ENCODE measurements at places on chromosomes 1 and 21.

- DNase-seq = no peak
Measured at GRCh38 chr1:59453297-59453968, 156.5 kb downstream of the FGGY start.

DNA sequence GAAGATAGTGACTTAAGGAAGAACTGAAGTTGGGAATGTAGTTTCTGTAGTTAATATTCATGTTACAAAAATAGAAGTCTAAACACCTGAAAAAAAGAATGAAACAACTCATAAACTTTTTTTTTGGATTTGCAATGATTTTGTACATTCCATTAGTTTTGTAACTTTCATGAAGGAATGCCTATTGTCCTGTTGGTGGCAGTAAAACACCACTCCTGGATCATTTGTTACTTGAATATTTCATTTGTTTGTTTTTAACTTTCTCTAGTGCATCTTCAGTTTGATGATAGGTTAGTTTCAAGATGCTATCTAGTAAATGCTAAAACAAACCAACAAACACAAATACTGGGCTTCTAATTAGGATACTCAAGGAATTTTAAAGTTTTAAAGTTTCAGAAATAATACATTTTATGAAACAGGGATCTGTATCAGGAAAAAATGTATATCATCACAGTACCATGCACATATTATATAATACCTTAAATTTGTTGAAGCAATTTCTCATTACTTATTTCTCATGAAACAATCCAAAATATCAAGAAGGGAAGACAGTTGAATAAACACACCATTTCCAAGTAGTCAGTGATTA lies 229.7 kb upstream of the CACYBP start:
- peak; percentile 20 for DNase-seq

GRCh38 chr1:167924102-167924501 lies 10.2 kb upstream of the ADCY10 start:
- DNase-seq = no peak

- DNase-seq = no peak
Measured at GRCh38 chr1:63143482-63143881, 178.9 kb upstream of the FOXD3 start.

GRCh38 chr1:65317866-65318653 lies 8.7 kb downstream of the DNAJC6 start:
- DNase-seq = no peak

DNA sequence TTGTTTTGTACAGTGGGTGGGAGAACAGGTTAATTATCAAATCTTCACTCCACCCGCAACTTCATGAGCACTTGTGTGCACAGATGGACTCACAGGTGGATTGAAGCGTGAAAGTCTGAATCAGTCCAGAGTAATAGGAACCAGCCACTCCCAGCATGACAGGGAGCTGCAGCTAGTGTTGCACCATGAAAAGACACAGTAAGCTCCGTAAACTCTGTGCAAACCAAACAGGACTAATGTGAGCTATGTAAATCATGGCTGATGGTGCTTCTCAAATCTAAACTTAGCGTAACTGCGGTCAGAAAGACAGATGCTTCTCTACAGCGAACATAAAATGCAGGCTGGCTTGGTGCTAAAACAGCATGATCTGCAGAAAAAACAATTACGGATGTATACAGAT lies 114.4 kb downstream of the CENPF start:
- no peak for DNase-seq

GRCh38 chr1:180632326-180633056 lies 669 bp downstream of the XPR1 start:
- DNase-seq = no peak

GRCh38 chr1:113247782-113248181 lies 142.5 kb upstream of the MAGI3 start:
- no peak for DNase-seq

GRCh38 chr1:32816676-32817158 lies 441 bp downstream of the YARS1 start:
- no peak for DNase-seq

- DNase-seq = no peak
Measured at GRCh38 chr1:223417444-223417843, 24.2 kb downstream of the CCDC185 start.

DNA sequence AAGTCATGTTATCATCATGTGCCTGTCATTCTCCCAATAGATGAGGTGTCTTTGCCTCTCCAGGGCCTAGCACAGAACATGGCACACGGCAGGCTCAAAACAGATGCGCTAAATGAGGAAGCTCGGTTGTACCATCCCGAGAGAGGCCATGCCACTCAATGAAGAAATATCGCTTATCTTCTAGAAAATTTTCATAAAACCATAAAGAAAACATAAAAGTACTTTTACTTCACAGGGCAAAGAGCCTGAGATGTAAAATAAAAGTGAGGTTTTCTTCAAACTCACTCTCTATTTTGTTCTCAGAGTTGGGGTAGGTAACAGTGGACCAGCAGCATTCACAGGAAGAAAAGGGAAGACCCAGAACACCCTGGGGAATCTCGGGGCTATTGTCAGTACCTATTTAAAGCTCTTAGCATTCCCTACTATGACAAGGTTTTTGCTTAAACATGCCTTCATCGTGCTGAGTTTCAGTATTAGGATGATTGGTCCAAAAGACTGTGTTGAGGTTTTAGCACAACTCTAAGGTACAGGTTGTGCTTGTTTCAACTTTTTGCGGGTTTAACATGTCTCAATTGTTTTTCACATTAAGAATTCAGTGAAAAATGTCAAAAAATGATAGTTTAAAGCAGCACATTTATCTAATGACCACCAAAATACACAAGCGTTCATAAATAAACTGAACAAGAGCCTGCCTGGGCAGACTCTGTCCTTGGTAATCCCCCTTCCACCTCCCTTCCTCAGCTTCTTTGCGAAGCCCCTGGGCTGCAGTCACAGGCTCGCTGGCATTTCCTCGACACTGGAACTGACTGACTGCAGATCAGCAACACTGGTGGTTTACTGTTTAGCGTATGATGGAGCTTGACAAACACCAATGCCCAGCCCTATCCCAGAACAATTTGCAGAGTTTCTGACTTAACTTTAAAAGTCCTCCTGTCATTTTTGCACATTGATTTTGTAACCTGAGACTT lies 55.6 kb downstream of the COQ8A start:
- no peak for DNase-seq

DNA sequence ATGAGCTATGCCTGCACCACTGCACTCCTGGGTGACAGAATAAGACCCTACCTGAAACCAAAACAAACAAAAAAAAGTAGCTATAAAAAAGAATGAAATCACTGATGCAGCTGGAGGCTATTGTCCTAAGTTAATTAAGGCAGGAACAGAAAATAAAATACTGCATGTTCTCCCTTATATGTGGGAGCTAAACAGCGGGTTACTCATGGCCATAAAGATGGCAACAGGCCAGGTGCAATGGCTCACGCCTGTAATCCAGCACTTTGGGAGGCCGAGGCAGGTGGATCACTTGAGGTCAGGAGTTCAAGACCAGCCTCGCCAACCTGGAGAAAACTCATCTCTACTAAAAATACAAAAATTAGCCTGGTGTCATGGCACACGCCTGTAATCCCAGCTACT lies 152.7 kb downstream of the PIK3R3 start:
- no peak for DNase-seq

GRCh38 chr1:172717722-172718465 lies 59.0 kb downstream of the FASLG start:
- no peak for DNase-seq

GRCh38 chr1:200228081-200228480 lies 181.8 kb downstream of the ZNF281 start:
- DNase-seq = no peak

GRCh38 chr21:38229260-38229877 lies 27.4 kb upstream of the KCNJ15 start:
- DNase-seq = no peak

DNA sequence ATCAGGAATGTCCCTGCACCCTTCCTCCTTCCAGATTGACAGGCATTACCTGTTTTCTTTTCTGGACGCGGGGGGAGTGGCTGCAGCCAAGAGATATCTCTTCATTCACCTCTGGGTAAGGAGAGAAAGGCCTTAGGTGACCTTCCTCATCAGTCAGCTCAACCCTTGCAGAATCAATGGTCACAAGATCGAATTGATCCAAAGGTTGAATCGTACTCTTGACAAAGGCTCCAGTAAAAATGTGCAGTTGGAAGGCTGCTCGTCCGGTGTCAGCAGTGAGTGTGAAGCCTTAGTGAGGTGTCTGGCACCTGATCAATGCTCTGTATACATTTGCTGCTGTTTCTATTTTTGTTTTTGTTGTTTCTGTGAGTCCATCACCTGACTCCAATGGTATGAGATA lies 282.6 kb upstream of the AJAP1 start:
- no peak for DNase-seq

DNA sequence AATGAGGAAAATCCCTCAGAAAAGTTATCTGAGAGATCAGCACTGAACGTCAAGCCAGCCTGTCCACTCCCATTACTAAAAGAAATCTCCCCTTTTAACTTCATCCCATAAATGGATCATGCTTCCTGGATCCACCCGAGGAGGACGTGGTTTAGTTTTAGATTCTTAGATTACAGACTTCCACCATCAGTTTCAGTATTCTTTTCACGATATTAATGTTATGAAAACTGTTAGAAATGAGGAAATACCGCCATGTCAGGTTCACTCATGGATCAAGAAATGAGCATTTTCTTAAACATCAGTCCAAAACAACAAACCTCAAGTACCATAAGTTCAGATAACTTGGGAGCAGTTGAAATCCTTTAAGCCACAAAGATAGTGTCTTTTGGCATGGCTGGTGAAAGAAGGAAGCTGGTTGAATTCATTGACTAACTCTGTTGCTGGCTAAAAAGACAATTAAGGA lies 49.8 kb downstream of the NFIA start:
- no peak for DNase-seq

GRCh38 chr1:164785841-164786534 lies 227.0 kb downstream of the PBX1 start:
- no peak for DNase-seq

GRCh38 chr1:167298325-167298724 lies 77.6 kb downstream of the POU2F1 start:
- DNase-seq = no peak

- no peak for DNase-seq
Measured at GRCh38 chr1:58437623-58438022, 108.9 kb downstream of the OMA1 start.

DNA sequence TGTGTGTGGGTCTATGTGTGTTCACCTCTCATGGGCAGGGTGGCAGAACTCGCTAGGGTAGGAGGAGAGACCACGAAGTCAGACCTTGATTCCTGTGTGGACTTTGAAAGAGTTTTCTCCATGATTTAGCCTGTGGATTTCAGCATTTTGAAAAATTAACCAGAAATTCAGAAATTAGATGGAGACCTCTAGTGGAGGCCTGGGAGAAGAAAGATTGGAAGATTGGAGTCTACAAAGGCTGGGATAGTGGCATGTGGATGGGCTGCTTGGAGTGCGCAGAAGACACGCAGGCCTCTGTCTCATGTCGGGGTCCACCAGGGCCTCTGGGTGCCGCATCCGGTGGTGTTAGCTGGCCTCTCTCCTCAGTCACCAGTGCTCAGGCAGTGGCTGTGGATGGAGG lies 18.9 kb upstream of the IGSF5 start:
- no peak for DNase-seq

DNA sequence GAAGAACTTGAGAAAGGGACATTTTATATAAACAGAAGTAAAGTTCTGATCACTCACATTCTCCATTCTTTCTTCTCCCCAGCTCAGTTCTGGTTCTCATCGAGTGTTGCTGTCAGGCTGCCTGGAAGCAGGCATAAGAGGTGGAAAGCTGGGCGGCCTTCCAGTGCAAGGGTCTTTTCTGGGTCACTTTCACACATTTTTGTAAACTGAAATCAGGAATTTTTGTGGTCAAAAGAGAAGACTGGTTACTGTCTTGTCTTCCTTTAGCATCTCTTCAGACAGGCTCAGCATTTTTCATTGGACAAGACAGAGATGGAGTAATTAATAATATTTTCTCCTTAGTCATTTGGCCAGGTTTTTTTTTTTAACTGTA lies 93.7 kb downstream of the CTH start:
- no peak for DNase-seq

DNA sequence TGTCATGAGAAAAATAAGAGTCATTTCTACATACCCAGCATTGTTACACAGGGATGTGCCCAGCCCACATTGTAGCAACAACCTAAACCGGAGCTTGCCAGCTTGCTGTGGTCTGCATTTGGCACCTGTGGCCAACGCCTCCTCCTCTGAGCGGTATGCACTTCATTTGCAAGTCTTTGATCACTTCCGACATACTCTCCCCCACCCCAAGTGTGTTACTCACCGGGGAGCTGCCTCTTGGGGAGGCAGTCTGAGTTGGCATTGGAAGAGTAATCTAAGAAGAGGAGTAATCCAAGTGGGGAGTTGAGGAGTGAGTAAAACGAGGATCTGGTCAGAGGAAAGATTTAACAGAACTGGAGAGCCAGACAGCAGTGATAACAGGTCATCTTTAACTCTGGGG lies 3.8 kb downstream of the BCL9 start:
- DNase-seq = no peak

DNA sequence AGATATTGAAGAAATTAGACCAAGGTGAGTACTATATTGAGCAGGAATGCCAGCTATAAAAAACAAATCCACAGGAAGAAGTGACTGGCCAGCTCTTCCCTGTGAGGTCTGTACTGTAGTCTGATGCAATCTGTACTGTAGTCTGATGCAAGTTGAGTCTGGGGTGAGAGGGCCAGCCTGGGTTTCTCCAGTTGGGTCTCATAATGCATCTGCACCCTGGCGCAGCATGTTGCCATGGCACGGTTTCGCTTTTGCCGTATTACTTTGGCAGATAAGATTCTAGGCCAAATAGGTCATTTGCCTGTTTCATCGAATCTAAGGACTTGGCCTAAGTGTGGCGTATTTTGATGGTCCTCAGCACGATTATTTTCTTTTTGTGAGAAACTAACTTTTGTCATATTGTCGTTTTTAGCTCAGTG lies 24.4 kb upstream of the PGD start:
- DNase-seq = no peak

GRCh38 chr1:18693256-18694098 lies 62.8 kb downstream of the PAX7 start:
- DNase-seq = no peak

- no peak for DNase-seq
Measured at GRCh38 chr1:60813071-60813470, 269.3 kb upstream of the NFIA start.

DNA sequence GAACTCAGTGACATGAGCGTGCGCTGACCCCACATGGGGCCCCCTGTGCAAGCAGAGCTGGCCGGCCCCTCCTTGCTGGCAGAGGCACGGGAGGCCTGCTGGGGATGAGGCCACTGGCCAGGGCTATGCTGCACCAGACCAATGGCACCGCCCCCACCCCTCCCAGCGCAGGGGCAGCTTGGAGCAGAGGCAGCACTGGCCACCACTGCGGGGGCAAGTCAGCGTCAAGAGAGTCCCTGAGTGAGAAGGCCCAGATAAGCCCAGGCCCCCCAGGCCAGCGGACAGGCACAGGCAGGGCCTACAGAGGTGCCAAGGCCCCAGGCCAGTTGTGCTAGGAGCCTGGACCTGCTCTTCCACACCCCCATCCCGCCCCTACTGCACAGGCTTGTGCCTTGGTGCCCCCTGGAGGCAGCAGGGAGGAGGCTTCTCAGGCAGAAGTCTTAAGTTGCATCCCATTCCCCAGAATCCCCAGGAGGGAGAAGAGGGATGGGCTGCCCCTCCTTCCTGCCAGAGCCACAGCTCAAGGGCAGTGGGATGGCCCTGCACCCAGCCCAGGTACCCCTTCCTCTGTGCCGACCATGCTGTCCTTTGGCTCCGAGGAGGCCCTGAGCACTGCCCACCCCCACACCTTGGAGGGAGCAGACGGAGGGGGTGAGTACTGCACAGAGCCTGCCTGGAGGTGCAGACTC lies 35.8 kb downstream of the EPHX1 start:
- DNase-seq = no peak

- no peak for DNase-seq
Measured at GRCh38 chr1:75492011-75492410, 118.9 kb downstream of the SLC44A5 start.

All from NCI-H1417 treated with DMSO at 0.1 percent for 48 hours (cell line).